Jurkat, Clone E6-1 (cell line): ENCODE measurements at places on chromosomes 7 and 10.

- DNase-seq: no peak
Observed at GRCh38 chr7:2610898-2611297, 20.9 kb upstream of the TTYH3 start.

DNA sequence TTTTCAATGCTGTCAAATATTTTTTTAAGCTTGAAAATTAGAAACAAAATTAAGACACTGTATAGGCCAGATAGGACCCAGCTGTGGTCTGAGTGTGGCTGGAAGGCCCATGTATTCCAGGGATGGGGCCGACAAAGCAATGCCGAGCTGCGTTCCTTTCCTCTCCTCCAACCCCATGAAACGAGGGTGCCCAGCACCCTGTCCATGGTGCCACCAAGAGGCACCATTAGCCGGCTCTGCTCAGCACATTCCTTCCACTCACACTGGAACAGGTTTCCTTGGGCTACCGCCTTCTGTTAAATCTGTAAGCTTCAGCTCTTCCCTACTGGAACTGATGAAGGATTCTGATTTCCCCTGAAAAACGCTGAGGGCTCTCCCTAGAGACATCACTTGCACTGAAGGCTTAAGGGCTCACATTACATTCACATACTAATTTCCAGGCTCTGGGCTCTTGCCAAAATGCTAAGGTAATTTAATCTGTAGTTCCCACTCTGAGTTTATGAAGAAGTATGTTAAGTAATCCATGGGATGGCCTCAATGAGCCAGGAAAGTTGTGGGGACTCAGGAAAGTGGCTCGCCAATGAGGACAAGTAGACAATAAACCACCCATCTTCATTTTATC is 73.7 kb upstream of the CAMK2B start:
- DNase-seq: no peak

- no peak for DNase-seq
Observed at GRCh38 chr10:115118346-115118745, 25.2 kb downstream of the ATRNL1 start.

- DNase-seq: no peak
Observed at GRCh38 chr10:24448351-24448999, 239.5 kb downstream of the KIAA1217 start.

- no peak for DNase-seq
Observed at GRCh38 chr7:95907337-95907736, 135.0 kb downstream of the DYNC1I1 start.

DNA sequence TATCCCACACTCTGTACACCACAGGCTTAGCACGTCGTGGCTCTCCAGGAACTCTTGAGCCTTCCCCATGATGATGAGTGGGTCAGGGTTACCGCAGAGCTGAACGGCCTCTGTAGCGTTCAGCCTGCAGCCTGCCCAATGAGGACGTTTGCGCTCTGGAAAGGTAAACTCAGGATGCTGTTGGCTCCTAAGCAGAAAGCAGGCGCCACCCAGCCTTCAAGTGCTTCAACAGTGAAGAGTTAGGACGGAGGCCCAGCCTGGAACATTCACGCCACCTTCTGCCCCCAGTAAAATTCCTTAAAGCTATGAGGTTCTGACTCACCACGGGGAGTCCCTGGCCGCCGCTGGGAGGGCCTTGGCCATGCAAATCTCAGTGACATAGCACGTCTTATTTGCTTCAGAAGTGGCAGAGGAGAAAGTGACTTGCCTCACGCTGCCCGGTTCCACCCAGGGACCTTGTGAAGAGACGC is 161.5 kb upstream of the SH2B2 start:
- no peak for DNase-seq

GRCh38 chr7:75033064-75033463 is 40.5 kb downstream of the RCC1L start:
- DNase-seq: no peak

DNA sequence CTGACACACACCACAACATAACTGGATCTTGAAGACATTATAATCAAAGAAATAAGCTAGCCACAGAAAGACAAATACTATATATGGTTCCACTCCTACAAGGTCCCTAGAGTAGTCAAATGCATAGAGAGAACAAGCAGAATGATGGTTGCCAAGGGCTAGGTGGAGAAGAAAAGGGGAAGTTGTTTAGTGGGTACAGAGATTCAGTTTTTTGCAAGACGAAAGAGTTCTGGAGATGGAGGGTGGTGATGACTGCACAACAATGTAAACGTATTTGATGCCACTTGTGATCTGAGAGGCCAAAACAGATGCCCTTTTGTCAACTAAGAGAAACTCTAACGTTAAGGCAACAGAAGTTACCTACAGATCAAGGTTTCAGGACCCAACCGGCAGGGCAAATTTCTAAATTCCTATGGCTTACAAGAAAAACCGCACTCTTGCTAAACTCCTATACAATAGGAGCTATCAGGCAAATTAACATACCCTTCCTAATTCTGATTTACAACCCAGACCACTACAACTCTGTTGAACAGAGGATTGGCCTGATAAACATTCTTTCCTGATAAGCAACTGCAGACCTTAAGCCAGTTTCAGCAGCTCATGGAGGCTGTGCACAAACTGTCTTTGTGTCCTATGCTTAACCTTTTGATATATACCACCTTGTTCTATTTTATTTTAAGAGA is 69.0 kb downstream of the FAM107B start:
- no peak for DNase-seq

GRCh38 chr7:45143616-45144015 is 14.0 kb upstream of the RAMP3 start:
- DNase-seq: no peak

GRCh38 chr7:155987681-155988235 is 175.5 kb upstream of the SHH start:
- no peak for DNase-seq

- no peak for DNase-seq
Observed at GRCh38 chr7:46072722-46073121, 151.7 kb upstream of the IGFBP3 start.

- no peak for DNase-seq
Observed at GRCh38 chr10:72174297-72174662, 41.5 kb upstream of the ANAPC16 start.

GRCh38 chr10:126252884-126253610 is 135.2 kb downstream of the ADAM12 start:
- DNase-seq: no peak

DNA sequence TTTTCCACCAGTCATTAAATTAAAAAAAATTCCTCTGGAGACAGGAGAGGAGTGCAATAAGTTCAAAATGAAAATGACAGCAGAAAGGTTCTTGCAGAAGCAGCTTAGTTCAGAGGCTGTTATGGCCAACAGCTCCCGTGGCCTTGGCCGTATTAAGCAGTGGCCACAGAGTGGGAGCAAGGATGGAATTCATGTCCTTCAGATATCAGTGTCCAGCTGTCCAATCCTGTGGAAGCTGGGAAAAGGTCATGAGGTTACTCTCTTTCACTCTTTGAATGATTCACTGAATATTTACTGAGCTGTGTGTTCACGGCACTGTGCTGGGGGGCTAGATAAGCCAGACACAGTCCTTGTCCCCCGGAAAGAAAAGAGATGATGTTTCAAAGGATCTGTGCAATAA is 231.8 kb downstream of the BMPER start:
- DNase-seq: no peak

GRCh38 chr10:13769946-13770345 is 183.2 kb downstream of the PRPF18 start:
- no peak for DNase-seq

DNA sequence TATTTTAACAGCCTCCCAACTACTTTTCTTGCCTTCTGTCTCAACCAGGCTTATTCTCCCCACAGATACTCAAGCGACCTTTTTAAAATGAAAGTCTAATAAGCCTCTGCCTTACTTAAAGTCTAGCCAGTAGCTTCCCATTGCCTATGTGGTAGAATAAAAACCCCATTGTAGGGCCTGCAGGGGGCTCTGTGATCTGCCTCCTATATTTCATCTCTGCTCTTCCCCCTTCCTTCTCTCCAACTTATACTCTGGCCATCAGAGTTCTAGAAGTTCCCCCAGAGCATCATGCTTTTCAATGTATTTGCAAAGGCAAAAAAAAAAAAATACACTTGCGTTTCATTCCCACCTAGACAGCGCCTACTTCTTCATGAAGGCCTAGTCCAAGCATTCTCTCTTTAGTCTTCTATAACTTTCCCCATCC is 167.7 kb upstream of the ADO start:
- DNase-seq: peak; percentile 21

- DNase-seq: no peak
Observed at GRCh38 chr7:77788327-77788902, 9.8 kb downstream of the TMEM60 start.

DNA sequence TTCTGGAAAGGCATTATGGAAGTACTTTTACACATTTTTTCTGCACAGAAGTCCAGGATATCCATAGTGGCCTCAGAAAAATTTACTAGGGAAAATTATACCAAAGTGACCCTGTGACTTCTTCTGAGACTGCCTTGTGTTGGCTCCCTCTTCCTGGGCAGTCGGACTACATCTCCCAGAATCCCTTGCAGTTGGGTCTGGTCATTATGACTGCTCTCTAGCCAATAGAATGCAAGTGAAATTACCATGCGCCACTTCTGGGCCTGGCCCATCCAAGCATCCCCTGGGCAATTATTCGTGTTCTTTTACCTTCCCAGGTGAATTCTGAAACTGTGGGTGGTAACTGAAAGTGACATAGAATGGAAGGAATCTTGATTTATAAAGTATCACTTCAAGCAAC is 430.9 kb downstream of the ACTR3B start:
- DNase-seq: peak; percentile 36

- no peak for DNase-seq
Observed at GRCh38 chr7:15424468-15424867, 137.3 kb downstream of the AGMO start.

GRCh38 chr7:94577357-94577756 is 67.7 kb downstream of the CASD1 start:
- DNase-seq: no peak

DNA sequence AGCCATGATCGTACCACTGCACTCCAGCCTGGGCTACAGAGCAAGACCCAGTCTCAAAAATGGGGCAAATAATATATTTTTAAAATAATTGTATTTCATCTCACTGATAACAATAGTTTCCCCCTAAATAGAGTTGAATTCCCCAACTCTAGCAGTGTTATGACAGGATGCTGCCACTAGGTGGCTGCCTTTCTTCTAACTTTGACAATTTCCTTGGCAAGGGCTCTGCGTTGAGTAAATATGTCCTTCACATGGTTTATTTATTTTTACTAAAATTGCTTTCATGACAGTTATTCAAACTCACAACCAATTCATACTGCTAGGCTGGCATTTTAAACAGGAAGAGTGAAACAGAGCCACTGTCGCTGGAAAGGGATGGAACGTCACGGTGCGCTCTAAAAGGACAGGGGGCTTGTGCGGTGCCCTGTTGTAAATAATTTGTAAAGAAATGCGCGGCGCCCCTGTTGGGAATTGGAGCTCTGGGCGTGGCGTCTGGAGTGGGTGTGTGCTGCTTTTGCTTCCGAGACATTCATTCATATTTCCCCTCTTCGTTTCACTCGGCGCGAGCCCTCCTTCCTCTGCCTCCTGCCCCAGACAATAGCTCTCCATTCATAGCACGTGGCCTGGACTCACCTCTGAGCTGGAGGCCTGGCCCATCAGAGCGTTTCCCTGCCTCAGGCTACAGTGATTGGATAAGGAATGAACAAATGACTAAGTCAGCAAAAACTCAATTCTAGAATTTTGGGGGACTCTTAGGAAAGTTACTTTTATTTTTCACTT is 20.5 kb upstream of the PITRM1 start:
- peak; percentile 48 for DNase-seq

DNA sequence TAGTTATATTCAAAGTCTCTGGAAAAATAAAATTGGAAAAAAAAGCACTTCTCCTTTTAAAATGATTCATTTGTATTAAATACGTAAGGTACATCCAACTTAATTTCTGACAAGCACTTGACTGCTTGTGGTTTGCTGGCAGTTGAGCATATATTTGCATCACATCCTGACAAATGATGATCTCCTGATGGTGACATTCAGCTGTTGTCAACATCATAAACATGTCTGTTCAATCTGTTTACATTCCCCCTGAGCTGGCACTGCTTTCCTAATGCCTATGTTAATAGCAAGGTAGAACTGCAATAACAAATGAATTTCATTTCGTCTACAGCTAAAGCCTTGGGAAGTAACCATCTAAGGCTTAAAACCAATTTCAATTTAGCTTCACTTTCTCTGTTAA is 24.4 kb downstream of the TSPAN12 start:
- DNase-seq: no peak

GRCh38 chr7:116229366-116229765 is 19.0 kb downstream of the TES start:
- DNase-seq: no peak

GRCh38 chr10:4024516-4025245 is 239.7 kb upstream of the KLF6 start:
- DNase-seq: no peak

- peak; percentile 24 for DNase-seq
Observed at GRCh38 chr7:28626624-28627262, 214.4 kb downstream of the CREB5 start.

DNA sequence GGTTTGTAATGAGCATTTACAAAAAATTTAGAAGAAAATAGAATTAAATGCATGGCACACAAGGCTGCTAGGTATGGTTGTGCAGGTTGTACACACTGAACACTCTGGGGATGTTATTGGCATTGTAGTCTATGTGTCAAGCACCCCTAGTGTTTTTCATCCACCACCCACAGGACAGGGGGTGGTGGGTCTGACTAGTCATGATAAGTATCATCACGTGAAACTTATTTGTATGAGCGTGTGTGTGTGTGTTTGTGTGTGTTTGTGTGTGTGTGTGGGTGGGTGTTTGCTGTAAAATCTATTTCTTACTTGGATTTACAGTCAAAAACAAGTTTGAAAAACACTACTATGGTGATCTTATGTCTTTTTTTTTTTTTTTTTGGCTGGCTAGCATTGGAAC is 66.5 kb downstream of the MAP3K8 start:
- DNase-seq: no peak

DNA sequence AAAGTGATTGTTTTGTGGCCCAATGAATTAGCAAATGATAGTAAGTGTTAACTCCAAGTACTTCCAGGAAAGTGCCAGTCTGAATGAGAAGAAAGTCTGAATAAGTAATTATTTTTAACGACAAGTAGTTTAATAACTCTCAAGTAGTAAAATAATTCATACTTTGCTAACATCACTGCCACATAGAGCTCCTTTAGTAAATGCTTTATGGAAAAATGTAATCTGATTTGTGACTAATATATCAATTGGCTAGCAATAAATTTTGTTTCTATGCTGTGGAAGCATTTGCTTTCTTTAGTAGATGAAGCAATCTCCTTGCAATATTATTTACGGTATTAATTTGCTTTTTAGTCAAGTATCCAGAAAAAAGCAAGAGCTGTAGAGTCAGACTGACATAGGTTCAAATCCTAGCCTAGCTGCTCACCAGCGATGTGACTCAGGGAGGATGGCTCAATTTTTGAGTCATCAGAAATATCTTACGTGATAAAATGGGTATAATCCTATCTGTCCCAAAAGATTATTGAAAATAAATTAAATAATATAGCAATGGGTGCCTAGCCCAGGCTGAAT is 329.3 kb downstream of the FGFR2 start:
- DNase-seq: no peak

GRCh38 chr7:121887634-121888033 is 14.7 kb downstream of the PTPRZ1 start:
- DNase-seq: no peak

DNA sequence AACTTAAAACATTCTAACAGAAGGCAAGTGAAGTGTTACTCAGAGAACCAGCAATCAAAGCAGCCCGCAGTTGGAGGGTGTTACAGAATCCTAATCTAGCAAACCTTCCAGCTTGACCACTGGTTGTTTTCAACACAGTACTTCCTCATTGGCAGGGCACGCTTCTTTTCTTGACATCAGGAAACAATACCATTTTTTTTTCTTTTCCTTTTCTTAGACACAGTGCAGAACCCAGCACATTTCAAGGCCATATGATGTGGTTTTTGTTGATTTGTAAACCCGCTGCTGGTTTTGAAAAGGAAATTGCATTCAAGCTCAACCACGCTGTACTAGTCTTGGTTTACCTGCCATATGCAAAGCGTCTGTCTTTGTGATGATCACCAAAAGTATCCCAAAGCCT is 33.4 kb downstream of the RHOBTB1 start:
- DNase-seq: peak; percentile 50
